Aorta (tissue), 5 donors: ENCODE measurements at places on chromosomes 12 and 14. TPM values are rescaled to one million over a fixed set of nuclear protein-coding genes. Genes with fewer than 3 reads are reported as not detected.

The VPS33A gene
- 14.5 TPM for total RNA-seq

The ESRRB gene
- total RNA-seq: 0.33 TPM

The FAM222A gene
- total RNA-seq: 0.52 TPM

The SLC10A1 gene
- total RNA-seq: not detected

The PIANP gene
- total RNA-seq: 10.7 TPM

The HPD gene
- total RNA-seq: 3.1 TPM

The KIF26A gene
- total RNA-seq: 4.6 TPM

The SLC7A8 gene
- 20.0 TPM for total RNA-seq

The RAB5B gene
- total RNA-seq: 115 TPM

The TAS2R10 gene
- total RNA-seq: 1.8 TPM
